Hepatic stellate cell (primary cell): ENCODE measurements at places on chromosomes 7 and 10.

DNA sequence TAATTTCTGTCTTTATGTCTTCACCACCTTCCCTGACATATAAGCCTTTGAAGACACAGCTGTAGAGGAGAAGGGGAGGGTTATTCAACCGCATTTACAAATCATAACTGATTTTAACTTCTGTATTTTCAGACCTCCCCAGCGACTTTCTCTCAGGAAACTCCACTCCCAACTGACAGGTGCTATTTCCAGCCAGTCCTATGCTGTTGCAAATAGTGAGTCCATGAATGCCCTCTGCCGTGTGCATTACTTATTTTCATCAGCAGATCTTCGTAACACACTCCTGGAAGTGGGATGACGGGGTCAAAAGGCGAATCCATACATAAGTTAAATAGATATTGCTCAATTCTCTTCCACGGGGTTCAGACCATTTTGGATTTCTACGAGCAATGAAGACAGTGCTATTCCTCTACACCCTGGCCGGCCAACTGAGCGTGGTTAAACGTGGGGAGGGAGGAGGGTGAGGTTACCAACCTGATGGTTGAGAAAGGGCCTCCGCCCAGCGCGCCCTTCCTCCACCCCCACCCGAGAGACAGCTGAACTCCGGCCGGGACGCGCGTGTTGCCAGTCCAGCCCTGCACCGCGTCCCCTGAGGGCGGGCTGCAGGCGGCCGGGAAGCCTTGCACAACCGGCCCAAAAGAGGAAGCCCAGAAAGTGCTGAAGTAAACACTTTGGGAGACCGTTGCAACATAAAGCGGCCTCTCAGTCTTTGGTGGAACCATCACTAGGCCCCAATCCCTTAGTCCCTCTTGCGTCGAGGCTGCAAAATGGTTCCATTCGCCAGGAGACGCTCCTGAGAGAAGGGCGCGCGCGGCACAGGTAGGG is at the start of gene APBB1IP:
Gene APBB1IP (plus strand): TSS at position 705 of the 825 bp plus-strand sequence. CDS start 53,986 bp downstream, outside the sequence.
- no peak for DNase-seq

GRCh38 chr10:103355906-103356599 is 5.1 kb upstream of the PCGF6 start:
- DNase-seq = no peak

DNA sequence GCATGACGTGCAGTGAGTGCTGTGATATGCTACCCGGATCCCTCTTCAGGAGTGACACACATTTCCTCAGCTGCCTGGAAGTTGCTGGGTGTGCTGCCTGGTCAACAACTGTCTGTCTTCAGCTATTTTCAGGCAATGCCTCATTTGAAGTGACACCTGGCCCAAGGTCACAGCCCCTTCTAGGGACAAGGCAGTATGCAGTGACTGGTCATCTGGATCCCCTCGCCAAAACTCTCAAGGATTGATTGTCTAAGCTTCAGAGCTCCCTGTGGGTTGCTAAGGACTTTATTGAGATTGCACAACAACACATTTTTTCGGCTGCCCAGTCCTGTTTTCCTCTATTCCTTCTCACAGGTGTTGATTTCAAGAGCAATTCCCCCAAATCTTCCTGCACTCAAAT is 108.8 kb downstream of the GNAI1 start:
- no peak for DNase-seq

GRCh38 chr10:17290226-17290625 is 62.2 kb downstream of the VIM start:
- DNase-seq = peak; percentile 11

DNA sequence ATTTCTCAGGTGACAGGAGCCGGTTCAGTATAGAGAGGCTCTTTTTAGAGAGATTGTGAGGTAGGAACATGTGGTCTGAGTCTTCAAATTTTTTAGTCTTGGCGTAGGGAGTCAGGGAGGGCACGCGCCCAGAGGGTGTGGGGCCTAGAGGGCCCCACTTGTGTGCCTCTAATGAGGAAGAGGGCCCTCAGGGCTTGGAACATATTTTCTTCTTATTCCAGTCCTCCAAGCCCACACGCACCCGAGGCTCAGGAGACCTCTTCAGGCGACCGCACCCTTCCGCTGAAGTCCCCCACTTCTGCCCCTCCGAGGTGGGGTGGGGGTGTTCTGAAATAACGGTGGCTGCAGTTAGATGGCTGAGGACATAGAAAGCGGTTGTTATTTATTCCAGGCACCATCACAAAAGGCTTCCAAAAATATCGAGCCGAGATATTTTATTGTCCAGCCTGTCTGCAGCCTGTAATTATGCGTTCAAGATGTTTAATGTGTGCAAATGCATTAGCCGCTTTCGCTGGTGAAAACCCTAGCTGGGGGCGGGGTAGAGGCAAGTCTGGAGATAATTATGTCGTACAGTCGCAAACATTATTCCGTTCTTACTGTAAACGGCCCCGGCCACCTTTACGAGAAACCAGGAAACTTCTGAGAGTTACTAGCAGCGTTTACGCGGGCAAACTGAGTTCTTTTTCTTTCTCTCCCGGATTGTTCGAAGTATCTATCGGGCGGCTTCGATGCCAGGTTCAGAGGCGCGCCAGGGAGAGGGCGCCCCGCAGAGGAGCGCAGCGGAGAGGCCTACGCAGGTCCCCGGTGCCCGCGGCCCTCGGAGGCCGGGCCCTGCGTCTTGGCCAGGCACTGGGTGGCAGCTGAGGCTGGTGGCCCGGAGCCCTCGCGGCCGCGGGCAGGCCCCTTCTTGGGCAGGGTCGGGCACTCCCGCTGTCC is 12.9 kb upstream of the HOXA13 start:
- DNase-seq = no peak

DNA sequence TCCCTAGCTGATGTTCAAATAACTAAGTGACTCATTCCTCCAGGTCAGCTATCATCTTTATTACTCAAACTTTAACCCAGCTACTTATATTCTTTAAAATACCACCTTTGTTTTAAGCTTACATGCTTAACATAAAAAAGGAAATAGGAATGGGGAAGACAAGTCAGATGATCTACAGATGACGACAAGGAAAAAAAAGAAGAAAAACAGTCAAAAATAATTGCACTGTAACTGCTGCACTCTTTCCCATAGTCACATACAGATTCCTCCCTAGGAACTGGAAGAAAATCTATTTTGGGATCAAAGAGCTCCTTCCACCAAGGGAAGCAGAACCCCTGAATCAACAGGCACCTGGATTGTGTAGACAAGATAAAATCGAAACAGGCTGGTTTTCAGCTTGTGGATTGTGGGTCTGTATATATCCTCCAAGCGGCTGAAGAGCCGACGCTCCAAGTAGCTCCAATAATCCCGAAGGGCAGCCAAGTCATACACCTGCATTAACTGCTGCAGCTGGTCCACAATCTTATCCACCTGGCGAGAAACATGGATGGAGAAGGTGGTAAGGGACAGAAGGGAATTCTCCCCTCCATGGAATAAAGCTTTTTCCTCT is 2.0 kb downstream of the WDR91 start:
- no peak for DNase-seq

- no peak for DNase-seq
Observed at GRCh38 chr7:101177644-101178043, 2.4 kb downstream of the NAT16 start.

- no peak for DNase-seq
Observed at GRCh38 chr7:152451356-152451755, 15.6 kb upstream of the KMT2C start.

DNA sequence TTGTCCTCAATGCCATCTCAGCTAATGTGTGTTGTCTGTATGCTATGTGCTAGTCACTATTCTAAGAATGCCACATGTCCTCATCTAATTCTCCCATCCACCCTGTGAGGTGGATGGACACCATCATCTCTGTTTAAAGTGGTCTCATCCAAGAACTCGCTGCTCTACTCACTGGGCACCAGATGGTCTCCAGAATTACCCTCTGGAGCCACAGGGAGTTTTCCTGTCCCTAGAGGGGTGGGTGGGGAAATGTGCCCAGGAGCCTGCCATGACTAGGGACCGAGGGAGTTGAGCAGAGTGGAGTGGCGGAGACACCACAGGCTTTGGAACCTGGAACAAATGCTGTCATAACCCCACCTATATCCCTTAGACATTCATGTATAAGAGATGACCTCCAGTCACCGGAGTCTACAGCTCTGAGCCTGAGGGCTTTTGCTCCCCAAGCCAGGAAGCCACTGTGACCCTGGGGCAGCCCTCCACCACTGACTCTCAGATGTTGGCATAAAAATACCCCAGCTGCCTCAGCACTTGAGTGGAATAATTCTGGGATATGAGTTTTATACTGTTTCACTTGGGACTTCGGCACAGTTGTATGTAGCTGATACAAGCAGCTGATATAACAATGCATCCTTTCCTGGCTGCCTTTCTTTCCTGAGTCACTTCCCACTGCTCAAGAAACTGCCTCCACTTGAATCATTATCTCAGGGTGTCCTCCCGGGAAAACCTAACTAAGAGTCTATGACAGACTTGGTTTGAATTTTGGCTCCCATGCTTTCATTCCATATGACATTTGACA is 61.5 kb upstream of the RAPGEF5 start:
- DNase-seq = no peak

- peak; percentile 19 for DNase-seq
Observed at GRCh38 chr10:112379635-112380296, 5.8 kb downstream of the ACSL5 start.

GRCh38 chr10:91434041-91434440 is 23.9 kb downstream of the HECTD2 start:
- DNase-seq = no peak

GRCh38 chr10:24701447-24701846 is 22.2 kb downstream of the ARHGAP21 start:
- no peak for DNase-seq

- no peak for DNase-seq
Observed at GRCh38 chr10:87064651-87065050, 30.0 kb downstream of the GLUD1 start.
